ENCODE measurements at places on chromosomes 13 and 19.

- DNase-seq, result no peak
Observed at GRCh38 chr13:98690348-98691022, 62.0 kb downstream of the SLC15A1 start.

DNA sequence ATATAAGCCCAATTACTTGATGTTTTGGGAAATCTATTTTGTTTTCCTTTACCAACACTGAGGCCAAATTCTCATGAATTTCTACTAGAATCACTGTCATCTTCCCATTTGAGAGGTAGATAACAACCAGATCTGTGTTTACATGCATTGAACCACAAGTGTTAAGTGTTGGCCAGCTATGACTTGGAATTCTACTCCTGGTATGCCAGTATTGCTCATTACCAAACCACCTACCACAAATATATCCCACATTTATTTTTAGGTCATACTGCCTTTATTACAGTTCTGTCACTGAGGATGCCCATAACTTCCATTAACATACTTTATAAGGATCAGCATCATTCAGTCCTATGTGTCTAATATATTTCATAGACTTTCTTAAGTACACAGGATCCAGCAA, 328.9 kb downstream of the DIAPH3 start:
- no peak for DNase-seq

DNA sequence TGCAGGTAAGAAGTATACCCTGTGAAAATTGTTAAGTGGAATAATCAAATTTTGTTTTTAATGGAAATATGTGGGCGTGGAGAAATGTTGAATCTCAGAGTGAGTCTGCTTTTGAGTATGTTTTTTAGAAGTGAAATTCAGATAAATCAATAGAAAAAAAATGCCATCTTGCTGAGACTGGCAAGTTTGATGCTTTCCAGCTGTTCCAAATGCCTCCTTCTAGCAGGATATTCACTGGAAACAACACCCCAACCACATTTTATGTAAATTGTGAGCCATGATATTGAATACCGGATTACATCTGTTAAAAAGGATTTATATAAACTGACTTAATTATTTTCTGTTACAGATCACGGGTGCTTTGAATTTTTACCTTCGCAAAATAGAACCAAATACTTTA, 115.4 kb downstream of the ITGBL1 start:
- DNase-seq, result no peak

DNA sequence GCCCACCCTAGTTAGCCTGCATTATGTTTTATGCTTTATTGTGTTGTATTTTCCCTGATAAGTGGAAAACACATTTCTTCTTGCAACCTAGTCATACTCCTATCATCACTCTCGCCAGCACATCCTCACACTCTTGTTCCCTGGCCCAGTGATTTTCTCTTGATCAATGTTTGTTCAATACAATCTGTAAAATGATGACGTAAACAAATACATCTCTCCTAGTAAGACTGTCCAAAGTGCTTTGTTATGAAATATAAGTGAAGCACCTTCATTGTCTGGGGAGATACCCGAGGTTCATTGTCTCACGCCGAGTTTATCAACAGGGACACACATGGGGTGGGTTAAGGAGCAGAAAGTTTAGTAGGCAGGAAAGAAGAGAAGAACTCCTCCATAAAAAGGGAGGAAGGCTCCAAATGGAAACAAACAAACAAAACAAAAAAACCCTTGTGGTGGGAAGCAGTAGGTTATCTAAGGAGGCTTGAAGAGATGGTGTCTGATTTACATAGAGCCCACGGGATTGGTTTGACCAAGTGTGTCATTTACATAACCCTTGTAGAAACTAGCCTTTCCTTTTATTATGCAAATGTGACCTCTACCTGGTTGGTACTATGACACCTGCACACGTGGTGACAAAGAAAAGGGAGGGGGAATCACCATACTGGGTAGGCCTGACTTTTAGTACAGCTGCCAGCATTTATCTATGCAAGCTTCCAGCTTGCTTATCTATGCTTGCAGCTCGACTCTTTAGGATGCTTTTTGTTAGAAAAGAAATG, 1317.9 kb upstream of the SPRY2 start:
- DNase-seq, result no peak

DNA sequence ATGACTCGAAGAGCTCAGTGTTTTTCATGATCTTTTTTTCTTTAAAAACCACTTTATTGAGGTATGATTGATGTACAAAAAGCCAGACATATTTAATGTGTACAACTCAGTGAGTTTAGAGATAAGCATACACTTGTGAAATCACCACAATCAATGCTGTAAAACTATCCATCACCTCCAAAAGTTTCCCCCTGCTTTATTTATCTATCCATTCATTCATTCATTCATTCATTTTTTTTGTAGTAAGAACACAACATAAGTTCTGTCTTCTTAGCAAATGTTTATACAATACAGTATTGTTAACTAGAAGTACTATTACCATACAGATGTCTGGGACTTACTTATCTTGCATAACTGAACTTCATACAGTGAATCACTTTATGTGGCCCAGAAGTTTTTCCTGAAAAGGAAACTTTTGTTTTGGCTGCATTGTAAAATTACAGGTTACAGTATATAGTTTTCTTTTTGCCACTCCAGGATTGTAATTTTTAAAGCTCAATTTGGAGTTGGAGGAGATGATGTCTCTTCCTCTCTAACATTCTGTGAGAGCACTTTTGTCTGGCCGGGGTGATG, 6.7 kb downstream of the RAP2A start:
- DNase-seq, result peak; percentile 25

DNA sequence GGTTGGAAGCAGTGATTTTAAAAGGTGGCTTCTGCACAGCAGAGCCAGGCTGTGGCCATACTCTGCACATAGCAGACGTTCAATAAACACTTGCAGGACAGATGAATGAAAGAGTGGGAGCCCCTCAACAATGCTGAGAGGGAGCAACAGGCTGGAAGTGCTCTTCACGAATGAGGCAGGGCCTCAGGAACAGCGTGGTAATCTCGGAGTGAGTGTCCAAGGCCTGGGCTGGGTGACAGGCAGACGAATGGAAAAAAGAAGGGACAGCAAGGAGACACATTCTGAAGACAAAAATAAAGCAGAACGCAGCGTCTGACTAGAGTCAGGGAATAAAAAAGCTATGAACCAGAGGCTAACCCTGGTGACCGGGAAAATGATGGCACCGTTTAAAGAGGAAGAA, 11.1 kb downstream of the GJA3 start:
- no peak for DNase-seq

Data from inflammatory macrophage treated with lipopolysaccharide for 1 hour (primary cell).